ENCODE measurements at places on chromosomes 1 and 21. TPM values are rescaled to one million over a fixed set of nuclear protein-coding genes. Genes with fewer than 3 reads are reported as not detected.

DNA sequence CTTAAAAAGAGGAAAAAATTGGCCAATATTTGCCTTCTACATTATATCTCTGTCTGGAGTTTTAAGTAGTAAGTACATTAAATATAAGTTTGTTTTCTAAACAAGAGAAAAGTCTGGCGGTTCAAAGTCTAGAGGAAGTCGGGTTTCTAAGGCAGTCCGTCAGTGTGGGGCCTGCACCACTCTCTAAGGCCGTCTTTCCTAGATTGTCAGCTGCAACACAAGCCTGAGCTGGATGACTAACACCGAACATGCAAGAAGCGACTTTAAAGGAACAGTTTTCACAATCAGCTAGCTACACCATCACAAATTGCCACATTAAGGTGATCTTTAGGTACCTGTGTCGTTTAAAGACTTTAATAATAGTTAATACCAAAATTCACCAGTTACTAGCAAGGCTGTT lies 19.6 kb downstream of the CCSAP start:
- DNase-seq, result no peak
- peaks cover 13% of the 10 kb centered on the region for H3K4me1 ChIP-seq
- peaks cover 9% of the 10 kb centered on the region for H3K36me3 ChIP-seq
- H3K27ac ChIP-seq, result no peak overlapping the region
- no peak overlapping the region for H3K4me3 ChIP-seq
- no peaks in the 10 kb centered on the region for H3K27me3 ChIP-seq

GRCh38 chr1:2001773-2002411 lies 1.7 kb downstream of the CFAP74 start:
- no peak overlapping the region for H3K27ac ChIP-seq
- DNase-seq, result no peak
- H3K27me3 ChIP-seq, result peaks cover 4% of the 10 kb centered on the region
- H3K36me3 ChIP-seq, result no peaks in the 10 kb centered on the region

GRCh38 chr1:186042230-186042629 lies 308.0 kb downstream of the HMCN1 start:
- H3K27ac ChIP-seq, result no peak overlapping the region
- H3K4me3 ChIP-seq, result no peak overlapping the region
- no peaks in the 10 kb centered on the region for H3K36me3 ChIP-seq
- H3K4me1 ChIP-seq, result no peaks in the 10 kb centered on the region
- no peaks in the 10 kb centered on the region for H3K27me3 ChIP-seq

GRCh38 chr1:3064901-3065300 lies 4.1 kb upstream of the PRDM16 start:
- H3K27ac ChIP-seq, result no peak overlapping the region
- no peaks in the 10 kb centered on the region for H3K4me1 ChIP-seq
- H3K27me3 ChIP-seq, result no peaks in the 10 kb centered on the region
- H3K4me3 ChIP-seq, result no peak overlapping the region
- no peak for DNase-seq
- no peaks in the 10 kb centered on the region for H3K36me3 ChIP-seq

- H3K4me1 ChIP-seq, result peaks cover 21% of the 10 kb centered on the region
- H3K27ac ChIP-seq, result no peak overlapping the region
- no peak for DNase-seq
- no peak overlapping the region for H3K4me3 ChIP-seq
- no peaks in the 10 kb centered on the region for H3K27me3 ChIP-seq
Observed at GRCh38 chr1:243799908-243800307, 50.1 kb downstream of the AKT3 start.

GRCh38 chr1:239723776-239724367 lies 337.5 kb downstream of the CHRM3 start:
- H3K27ac ChIP-seq, result no peak overlapping the region
- H3K27me3 ChIP-seq, result no peaks in the 10 kb centered on the region
- no peak for DNase-seq
- peaks cover 42% of the 10 kb centered on the region for H3K4me1 ChIP-seq
- H3K4me3 ChIP-seq, result no peak overlapping the region

DNA sequence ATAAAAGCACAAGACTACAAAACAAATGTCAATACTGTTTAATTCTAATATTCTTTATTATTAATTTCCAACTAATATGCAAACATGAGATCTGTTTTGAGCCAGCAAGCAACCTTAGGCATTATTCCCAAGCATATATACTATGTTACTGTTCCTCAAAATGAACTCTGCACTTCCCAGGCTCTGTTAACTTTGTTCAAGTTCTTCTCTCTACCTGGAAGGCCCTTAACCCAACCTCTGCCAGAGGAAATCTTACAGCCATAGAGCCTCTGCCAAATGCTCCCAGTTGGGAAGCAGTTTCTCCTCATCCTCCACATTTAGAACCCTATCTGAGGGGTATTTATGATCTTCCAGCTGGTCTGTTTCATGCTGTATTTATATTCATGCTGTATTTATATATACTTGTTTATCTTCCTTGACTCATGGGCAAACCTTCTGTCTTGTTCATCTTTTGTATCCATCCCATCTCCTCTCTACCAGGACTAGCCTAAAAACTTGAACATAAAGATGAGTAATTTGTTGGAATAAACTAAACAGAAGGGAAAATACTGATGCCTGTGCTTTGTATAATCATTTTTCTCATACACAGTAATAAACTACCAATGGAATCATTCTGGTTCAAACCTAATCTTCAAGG lies 5.3 kb downstream of the IVNS1ABP start:
- peaks cover 46% of the 10 kb centered on the region for H3K4me1 ChIP-seq
- no peak overlapping the region for H3K27ac ChIP-seq
- DNase-seq, result no peak
- no peak overlapping the region for H3K4me3 ChIP-seq
- peaks cover 37% of the 10 kb centered on the region for H3K36me3 ChIP-seq
- no peaks in the 10 kb centered on the region for H3K27me3 ChIP-seq

GRCh38 chr1:190563230-190563629 lies 85.6 kb upstream of the BRINP3 start:
- H3K27ac ChIP-seq, result no peak overlapping the region
- H3K27me3 ChIP-seq, result no peaks in the 10 kb centered on the region
- H3K4me3 ChIP-seq, result no peak overlapping the region
- DNase-seq, result no peak
- no peaks in the 10 kb centered on the region for H3K4me1 ChIP-seq
- H3K36me3 ChIP-seq, result no peaks in the 10 kb centered on the region

- H3K27ac ChIP-seq, result no peak overlapping the region
- H3K36me3 ChIP-seq, result no peaks in the 10 kb centered on the region
- no peaks in the 10 kb centered on the region for H3K27me3 ChIP-seq
- H3K4me1 ChIP-seq, result no peaks in the 10 kb centered on the region
Observed at GRCh38 chr21:17539323-17539722, 26.5 kb downstream of the CXADR start.

DNA sequence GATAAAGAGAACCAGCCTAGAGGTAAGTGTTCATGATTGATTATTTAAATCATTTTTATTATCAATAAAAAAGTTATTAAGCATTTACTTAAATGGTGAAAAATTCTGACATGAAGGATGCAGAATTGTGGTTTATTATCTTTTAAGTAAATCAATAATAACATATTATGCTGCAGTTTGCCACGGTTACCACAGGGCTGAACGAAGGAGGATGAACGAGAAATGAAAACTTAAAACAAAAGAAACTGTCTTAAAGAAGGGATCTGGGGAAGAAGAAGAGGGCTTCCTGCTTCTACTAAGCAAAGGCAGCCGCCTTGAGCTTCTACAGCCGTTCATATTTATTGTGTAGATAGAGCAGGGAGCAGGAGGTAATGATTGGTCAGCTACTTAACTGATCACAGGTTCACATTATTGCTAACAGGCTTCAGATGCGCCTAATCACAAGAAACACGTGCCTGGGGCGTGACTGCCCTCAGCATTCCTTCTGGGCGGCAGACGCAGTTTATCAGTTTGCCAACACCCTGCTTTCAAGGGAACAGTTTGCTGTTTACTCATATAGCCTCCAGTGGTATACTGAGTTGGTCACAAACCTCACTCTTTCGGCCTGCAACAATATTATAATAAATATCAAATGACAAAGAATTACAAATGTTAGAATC lies 5.8 kb upstream of the FNBP1L start:
- H3K4me3 ChIP-seq, result no peak overlapping the region
- no peak for DNase-seq
- no peaks in the 10 kb centered on the region for H3K36me3 ChIP-seq
- H3K4me1 ChIP-seq, result no peaks in the 10 kb centered on the region
- H3K27ac ChIP-seq, result no peak overlapping the region

- H3K27ac ChIP-seq, result no peak overlapping the region
- no peak overlapping the region for H3K4me3 ChIP-seq
- peak; percentile 41 for DNase-seq
- peaks cover 7% of the 10 kb centered on the region for H3K27me3 ChIP-seq
Observed at GRCh38 chr1:1959840-1960479, 40.9 kb upstream of the TMEM52 start.

DNA sequence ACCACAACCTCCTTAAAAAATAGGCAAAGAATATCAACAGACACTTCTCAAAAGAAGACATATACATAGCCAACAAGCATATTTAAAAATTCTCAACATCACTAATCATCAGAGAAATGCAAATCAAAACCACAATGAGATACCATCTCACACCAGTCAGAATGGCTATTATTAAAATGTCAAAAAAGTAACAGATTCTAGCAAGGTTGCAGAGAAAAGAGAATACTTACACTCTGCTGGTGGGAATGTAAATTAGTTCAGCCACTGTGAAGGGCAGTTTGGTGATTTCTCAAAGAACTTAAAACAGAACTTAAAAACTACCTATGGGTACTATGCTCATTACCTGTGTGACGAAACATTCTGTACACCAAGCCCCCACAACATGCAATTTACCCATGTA lies 20.7 kb downstream of the CD1B start:
- H3K36me3 ChIP-seq, result no peaks in the 10 kb centered on the region
- no peak for DNase-seq
- H3K4me3 ChIP-seq, result no peak overlapping the region
- no peaks in the 10 kb centered on the region for H3K27me3 ChIP-seq
- H3K27ac ChIP-seq, result no peak overlapping the region

DNA sequence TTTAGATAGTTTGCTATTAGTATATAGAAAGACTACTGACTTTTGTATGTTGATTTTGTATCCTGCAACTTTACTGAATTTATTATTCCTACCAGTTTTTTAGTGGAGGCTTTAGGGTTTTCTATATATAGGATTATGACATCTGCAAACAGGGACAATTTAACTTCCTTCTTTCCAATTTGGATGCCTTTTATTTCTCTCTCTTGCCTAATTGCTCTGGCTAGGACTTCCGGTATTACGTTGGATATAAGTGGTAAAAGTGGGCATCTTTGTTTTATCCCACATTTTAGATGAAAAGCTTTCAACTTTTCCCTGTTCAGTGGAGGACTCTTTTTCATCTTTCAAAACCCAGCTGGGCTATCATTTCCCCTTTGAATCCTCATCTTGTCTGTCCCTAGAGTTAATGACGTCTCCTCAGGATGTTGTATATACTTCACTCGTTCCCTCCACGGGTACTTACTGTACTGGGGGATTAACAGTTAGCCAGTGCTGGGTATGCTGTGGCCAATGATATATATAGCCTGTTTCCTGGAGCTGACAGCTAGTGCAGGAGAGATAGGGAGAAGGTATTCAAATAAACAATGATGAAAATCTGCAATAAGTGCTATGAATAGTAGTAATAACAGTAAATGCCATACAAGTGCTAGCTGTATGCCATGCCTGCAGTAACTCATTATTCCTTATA lies 9.8 kb downstream of the ACOT11 start:
- no peak overlapping the region for H3K27ac ChIP-seq
- H3K4me1 ChIP-seq, result no peaks in the 10 kb centered on the region
- no peak overlapping the region for H3K4me3 ChIP-seq
- no peak for DNase-seq
- no peaks in the 10 kb centered on the region for H3K27me3 ChIP-seq
- no peaks in the 10 kb centered on the region for H3K36me3 ChIP-seq

- DNase-seq, result no peak
- H3K36me3 ChIP-seq, result no peaks in the 10 kb centered on the region
- H3K27ac ChIP-seq, result no peak overlapping the region
- H3K27me3 ChIP-seq, result no peaks in the 10 kb centered on the region
- no peaks in the 10 kb centered on the region for H3K4me1 ChIP-seq
Observed at GRCh38 chr1:243974451-243975292, 76.4 kb upstream of the ZBTB18 start.

GRCh38 chr1:102470767-102471166 lies 474.0 kb upstream of the OLFM3 start:
- H3K27ac ChIP-seq, result no peak overlapping the region
- H3K36me3 ChIP-seq, result no peaks in the 10 kb centered on the region
- no peaks in the 10 kb centered on the region for H3K4me1 ChIP-seq
- no peak overlapping the region for H3K4me3 ChIP-seq
- no peak for DNase-seq

DNA sequence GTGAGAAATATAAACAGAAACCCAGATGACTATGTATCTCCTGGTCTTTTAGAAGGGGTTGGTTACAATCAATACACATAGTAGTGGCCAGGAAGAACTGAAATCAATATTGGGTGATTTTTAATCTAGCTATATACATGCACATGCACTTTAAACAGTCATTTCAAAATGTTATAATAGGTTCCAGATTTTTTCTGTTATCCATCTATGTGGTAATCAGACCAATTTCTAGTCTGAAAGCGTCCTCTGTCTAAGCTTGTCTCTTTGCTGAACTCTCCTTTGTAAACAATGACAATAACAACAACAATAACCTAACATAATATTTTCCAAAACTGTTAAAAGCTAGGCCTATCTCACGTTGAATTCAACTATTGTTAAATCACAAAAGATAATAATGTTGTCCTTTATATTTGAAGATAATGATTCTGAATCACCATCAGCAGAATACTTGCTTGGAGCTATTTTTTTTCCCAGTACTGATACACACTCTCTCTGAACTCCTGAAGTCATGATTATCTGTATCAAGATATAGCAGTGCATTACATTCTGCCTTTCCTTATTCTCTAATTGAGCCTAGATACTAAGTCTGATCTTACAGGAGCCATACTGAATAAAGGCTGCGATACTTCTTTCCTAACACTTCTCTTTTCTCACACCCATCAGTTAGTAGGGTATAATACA lies 496.8 kb upstream of the ZRANB2 start:
- H3K27me3 ChIP-seq, result no peaks in the 10 kb centered on the region
- DNase-seq, result no peak
- H3K4me1 ChIP-seq, result no peaks in the 10 kb centered on the region
- H3K36me3 ChIP-seq, result no peaks in the 10 kb centered on the region
- no peak overlapping the region for H3K4me3 ChIP-seq

The CAMK1G gene
- total RNA-seq, result not detected

The OR2T35 gene
- total RNA-seq, result not detected

The CD1D gene
- total RNA-seq, result not detected

The TNFRSF8 gene
- not detected for total RNA-seq

The HSF2BP gene
- total RNA-seq, result 0.70 TPM

The CR2 gene
- 1.9 TPM for total RNA-seq

The ADORA1 gene
- not detected for total RNA-seq

The SLC19A2 gene
- 4.5 TPM for total RNA-seq

The SLC26A9 gene
- total RNA-seq, result not detected

The RHOC gene
- total RNA-seq, result 6.1 TPM

The PDC gene
- total RNA-seq, result not detected

Measured in CD4-positive, alpha-beta memory T cell (primary cell).